Stimulated activated CD8-positive, alpha-beta memory T cell treated with anti-CD3 and anti-CD28 coated beads, Interleukin-2, amount 100 ng/mL, for 1 hour (primary cell): ENCODE measurements at places on chromosomes 5 and 9.

DNA sequence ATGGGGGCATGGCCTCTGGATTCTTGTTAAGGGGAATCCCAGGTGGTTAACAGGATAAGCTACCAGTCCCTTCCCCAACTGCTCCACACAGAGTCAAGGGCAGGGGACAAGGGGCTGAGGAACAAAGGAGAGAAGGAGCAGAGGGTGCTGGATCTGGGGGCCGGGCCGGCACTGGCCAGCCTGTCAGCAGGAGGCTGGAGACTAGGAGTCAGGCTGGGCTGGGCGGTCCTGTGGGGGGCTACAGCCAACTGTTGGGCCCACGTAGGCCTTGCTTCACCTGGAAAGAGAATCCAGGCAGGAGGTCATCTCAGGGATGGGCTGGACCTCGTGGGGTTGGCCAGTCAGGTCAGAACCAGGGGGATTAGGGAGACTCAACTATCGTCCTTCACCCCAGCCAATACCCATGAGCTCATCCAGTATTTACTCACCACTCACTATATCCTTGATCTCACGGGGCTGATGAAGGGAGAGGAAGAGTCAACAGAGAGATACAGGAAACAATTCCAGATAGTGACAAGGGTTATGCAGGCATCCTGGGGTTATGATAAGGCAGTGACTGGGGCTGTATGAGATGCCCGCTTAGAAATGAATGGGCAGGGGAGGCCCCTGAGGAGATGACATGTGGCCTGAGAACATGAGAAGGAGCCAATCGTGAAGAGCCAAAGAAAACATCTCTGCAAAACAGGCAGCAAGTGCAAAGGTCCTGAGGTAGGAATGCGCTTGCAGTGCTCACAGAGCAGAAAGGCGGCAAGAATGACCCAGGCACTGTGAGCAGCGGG lies 47.9 kb upstream of the SLC25A51 start:
- no peak for DNase-seq

DNA sequence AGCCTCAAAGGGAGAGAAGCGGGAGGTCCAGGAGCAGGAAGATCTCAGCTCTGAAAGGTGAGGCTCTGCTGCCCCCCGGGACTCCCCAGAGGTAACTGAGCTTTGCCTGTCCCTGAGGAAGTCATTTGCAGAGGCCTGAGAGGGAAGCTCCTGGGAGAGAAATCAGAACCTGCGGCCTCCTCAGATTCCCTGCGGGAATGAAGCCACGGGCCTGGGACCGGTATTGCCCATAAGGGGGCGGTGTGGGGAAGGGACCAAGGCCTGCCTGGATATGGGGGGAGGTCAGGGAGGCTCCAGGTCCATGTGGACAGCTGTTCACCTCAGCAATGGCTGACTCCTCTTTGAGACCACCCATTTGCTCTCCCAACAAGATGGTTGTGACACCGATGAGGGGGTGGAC lies 1.3 kb downstream of the SPATA31E1 start:
- DNase-seq, result no peak

DNA sequence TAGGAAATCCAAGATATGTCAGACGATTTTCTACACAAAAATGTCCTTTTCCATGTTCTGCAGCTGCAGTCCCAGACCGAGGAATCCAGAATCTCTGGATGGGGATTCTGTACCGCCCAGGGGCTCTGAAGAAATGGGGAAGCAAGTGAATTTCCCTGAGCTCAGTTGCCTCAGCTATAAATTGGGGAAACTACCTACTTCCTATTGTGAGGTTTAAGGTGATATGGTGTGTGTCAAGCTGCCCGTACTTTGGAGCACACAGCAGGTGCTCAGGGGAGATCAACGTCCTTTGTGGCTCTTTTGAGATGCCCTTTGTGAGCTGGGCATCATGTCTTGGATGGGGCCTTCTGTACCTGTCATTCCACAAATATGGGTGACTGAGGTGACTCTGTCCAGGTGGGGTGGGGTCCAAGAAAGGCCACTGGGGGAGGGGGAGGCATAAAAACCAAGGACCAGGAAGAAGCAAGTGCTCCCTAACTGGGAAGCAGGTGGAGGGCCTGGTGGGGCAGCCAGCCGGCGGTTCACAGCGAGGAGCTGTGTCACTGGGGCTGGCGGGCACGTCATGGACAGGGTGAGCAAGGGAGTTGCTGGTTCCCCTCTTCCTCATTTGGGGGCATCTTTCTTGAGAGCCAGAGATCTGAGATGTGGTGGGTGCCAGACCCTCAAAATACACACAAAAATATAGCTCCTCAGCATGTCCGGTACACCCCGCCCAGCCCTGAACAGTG lies 116.0 kb downstream of the CRB2 start:
- no peak for DNase-seq

GRCh38 chr9:91572044-91572443 lies 148.4 kb upstream of the NFIL3 start:
- DNase-seq, result no peak

- DNase-seq, result no peak
Observed at GRCh38 chr5:105274079-105274478, 1711.5 kb upstream of the NUDT12 start.

DNA sequence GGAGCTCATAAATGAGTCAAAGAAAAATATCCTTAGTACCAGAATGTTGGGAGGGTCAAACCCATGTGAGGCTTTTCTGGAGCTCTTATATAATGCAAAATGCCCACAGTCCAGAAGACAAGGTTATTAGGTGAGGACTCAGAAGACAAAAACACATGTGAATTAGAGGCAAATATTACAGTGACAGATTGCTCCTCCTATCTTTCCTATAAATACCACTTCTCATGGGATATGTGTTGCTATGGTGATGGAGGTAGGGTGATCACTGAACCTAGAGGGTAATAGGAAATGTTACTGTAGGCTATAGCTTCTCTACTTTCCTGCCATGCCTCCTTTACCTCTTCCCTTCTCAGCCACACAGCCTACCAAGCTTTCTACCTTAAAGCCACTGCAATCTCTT lies 264.6 kb downstream of the SEC61B start:
- no peak for DNase-seq

DNA sequence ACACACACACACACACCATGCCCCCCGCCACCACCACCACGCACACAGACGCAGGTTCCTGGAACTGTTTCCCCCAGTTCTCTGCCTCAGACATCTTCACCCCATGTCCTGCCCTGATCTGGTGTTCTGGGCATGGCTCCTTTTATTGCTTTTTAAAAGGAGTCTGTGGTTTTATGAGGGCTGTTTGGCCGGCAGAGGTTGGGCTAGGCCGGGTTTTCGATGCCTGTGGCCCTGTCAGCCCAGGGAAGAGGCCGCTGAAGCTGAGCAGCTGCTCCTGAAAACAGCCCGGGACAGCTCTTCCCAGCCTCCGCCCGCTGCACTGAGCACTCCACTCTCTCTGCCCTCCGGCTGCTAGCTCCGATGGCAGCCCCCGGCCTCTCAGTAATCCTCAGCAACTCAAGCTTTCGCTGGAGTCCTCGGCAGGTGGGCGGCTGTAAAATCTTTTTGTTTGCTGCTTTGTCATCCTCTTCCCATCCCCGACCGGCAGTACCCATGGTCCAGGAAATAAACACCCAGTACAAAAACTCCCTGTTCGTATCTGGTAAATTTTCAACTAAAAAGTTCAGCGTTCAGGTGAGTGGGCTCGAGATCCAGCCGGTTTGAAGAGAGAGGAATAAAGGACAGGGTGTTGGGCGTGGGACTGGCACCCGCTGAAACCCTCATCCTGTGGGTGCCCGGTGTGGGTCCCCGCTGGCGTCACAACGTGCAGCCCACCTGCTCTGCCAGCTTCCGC lies 103.0 kb upstream of the ERCC6L2 start:
- DNase-seq, result no peak

DNA sequence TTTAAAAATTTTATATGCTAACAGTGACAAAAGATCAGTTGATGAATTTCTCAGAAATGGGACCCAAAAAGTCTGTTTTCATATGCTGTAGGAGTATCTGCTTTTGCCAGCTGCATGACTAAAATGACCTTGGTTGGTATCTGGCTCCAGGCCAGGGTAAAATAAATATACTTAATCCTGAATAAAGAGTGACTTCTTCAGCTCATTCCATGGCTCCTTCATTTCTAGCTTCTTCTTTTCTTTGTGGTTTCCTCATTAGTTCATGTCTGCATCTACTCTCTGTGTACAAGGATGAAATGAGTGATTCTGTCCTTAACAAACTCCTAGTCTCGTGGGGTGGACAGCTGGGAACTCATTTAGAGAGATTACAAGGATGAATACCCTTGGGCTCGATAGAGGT lies 36.0 kb downstream of the RCL1 start:
- no peak for DNase-seq

- no peak for DNase-seq
Observed at GRCh38 chr5:154274828-154275185, 84.3 kb downstream of the GALNT10 start.

DNA sequence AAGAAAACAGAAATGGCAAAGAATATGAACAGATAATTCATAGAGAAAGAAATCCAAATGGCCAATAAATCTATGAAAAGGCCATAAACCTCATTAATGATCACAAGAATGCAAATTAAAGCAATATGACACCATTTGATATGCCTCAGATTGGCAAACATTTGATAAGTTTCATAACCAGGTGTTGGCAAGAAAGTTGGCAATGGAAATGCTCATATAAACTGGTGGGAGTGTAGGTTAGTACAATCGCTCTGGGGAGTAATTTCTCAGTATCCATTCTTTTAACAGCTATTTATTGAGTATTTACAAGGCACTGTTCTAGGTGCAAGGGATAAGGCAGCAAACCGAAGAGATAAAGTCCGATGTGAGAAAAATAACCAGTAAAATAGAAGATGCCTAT lies 154.5 kb downstream of the TTLL11 start:
- DNase-seq, result no peak

DNA sequence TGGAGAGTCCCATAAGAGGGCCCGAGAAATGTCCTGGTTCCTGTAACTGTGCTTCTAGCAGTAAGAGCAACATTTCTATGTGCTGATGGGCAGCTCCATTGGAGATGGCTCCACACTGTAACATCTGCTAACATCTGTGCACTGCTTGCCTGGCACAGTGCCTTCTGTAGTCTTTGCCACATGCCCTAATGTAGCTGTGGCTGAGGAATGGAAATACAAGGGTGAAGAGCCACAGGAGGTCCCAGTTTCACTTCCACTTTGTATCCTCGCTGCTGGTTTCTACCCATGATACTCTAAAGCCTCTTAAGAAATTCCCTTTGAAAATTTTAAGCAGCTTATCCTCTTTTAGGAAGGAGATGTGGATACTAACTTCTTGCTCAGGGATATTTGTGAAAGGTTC lies 97.4 kb downstream of the HOMER1 start:
- DNase-seq, result no peak

GRCh38 chr5:173772384-173773059 lies 115.6 kb upstream of the CPEB4 start:
- DNase-seq, result no peak

DNA sequence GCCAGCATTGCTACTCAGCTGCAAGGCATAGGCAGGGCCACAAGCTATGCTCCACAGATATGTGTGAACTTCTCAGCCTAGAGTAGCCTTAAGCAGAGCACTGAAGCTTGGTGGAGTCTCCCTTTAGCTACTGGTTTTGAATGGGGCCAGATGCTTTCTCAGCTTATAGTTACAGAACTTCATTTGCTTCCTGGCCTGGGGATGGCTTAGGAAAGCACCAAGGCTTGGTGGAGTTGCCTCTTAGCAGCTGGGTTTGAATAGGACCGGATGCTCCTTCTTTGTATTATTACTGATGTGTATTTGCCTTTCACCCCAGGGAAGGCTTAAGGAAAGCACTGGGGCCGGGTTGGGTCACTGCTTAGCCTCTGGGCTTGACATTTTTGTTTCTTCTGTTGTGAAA lies 497.8 kb upstream of the SEMA6A start:
- DNase-seq, result no peak

GRCh38 chr9:127869310-127870152 lies 7.9 kb downstream of the AK1 start:
- DNase-seq, result peak; percentile 52

DNA sequence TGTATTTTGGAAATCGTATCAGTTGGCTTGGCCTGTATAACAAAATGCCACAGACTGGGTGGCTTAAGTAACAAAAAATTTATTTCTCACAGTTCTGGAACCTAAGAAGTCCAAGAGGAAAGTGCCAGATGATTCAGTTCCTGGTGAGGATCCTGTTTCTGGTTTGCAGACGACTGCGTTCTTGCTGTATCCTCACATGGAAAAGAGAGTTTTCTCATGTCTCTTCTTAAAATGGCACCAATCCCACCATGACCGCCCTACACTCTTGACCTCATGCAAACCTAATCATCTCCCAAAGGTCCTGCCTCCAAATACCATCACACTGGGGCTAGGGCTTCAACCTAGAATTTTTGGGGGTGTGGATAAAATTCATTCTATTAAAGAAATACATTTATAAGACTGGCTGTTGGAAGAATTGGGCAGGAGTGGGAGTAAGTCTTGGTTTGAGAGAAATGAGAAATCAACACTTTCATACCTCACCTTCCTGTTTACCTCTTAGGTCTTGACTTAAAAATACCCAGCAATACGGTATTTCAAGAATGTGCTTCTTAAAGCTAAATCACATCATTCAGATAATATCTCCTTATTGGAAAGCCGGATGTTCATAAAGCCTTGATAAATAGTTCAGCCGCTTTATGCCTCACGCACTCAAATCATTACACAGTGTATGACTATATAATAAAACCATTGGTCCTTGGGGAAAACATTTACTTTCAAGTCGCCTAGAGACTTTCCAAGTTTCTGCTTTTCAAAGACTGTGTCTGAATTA lies 28.7 kb downstream of the PTTG1 start:
- DNase-seq, result no peak

- DNase-seq, result peak; percentile 16
Observed at GRCh38 chr9:78031444-78031892, at the start of gene GNAQ. Gene GNAQ (minus strand): TSS chr9:78031811. CDS start chr9:78031235, 576 bp downstream.
